Activated T-cell treated with anti-CD3 and anti-CD28 coated beads for 24 hours (primary cell): ENCODE measurements at places on chromosomes 7 and 10.

DNA sequence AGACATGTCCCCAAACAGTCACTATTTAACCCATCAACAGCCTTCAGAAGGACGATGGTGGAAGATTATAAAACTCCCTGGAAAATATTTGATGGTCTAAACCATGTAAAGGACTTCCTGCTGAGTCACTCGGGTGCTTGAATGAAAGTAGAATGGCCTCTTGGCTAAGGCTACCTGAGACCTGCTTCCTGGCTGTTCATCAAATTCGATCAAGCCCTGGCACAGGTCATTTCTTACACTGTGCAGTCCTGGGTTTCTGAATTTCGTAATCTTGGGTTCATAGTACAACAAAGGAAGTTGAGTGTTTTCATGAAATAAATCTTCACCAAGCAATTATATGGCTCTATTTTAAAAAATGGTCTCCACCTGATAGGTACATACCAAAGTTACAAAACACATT, 260.3 kb upstream of the RNF32 start:
- DNase-seq = no peak

DNA sequence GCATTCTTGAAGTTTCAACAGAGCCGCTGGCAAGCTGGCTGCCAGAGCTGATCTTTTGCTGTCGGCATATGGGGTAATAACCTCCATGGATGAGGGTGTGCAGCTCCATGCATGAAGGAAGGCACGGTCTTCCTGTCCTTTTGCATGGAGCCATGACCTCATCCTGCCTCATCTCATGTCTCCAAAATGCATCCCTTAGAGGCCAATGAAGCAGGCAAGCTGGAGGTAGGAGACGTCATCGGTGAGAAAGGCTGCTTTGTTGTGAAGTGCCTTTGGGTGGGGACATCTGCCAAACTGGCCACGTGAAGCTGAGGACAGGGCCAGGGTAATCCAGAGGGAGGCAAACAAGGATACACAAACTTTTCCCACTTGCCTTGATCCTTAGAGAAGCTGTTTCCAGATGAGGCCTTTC, 161.5 kb upstream of the TBX20 start:
- DNase-seq = no peak

DNA sequence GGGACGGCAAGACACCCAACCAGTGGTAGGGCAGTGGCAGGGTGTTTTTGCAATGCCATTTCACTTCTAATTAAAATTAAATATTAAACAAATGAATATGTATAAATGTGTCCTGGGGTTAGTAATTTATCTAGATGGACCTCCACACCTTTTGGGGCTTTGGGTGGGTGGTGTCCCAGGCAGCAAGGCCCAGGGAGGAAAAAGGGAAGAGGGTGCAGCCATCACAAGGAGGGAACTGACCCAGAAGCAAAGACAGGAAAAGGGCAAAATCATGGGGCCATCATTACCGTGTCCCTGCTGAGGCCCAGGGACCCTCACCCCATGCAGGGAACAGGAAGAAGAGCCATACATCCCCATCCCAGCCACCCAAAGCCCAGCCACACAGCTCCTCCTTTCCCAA, 204.6 kb downstream of the GRID1 start:
- DNase-seq = no peak

DNA sequence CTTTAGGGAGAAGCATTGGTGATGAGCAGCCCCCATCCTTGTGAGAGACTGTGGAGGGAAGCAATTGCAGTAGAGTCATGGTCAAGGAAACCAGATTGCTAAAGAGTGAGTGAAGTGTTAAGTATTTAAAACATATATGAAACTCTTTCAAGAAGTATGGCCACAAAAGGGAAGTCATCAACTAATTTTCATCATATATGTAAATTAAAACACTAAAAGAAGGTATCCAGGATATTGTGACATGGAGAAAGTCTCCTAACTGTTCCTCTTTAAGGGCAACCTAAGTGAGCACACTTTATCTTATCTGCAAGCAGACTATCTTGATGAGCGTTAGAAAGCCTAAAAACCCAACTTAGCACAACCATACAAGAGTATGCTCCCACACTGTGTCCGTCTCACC, 69.7 kb downstream of the CD36 start:
- DNase-seq = no peak

DNA sequence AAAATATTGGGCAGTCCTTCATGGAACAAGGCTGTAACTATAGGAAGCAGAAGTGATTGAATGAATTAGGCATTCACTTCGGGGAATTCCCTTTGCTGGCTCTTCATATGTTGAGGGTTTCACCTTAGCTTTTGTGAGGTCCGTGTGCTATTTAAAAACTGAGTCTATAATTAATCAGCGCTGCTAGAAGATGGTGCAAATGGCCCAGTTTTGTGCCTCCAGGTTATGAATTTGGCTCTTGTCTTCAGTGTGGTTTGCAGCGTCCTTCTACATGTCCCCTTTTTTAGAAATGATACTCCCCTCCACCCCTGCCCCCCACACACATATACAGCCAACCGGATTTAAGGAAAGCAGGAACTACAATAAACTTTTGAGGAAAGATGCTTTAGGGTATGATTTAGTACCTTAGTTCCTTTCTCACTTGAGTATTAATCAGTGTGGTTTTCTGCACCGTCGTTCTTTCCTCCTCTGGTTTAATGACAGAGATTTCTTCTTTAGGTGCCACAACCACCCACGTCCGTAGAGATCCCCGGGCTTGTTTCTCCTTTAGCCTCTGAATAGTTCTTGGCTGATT, 110.6 kb upstream of the SAMD8 start:
- no peak for DNase-seq

DNA sequence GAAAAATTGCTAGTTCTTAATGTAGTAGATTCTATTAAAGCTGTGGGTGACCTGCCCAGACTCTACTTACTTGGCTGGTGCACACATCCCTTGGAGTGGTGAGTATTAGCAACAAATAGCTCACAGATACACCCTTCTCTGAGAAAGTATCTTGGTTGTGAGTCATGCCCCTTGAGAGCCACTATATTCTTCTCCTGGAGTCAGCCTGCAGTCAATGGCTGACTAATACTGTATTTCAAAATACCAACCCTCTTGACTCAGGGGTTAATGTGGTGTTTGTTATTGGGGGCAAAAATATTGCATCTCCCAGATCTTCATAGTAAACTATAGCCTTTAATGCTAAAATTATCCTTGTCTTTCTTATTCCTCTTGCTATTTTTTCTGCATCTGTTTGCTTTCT, 354.9 kb downstream of the BMPER start:
- DNase-seq = no peak

DNA sequence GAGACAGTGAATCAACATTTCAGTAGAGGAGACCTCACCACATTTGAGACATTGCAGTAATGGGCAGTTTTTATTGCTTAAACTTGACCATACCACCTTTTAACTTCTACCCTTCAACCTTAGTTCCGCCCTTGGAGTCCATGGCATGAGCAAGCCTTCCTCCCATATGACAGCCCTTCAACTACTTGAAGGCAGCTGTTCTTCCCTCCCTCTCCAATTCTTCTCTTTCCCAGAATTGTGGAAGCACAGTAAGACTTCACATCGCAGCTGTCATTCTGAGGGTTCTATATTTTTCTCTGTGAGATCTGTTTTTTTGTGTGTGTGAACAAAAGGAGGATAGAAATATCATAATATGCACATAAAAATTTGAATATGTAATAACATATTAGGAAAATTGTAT, 2.2 kb upstream of the TSPAN12 start:
- DNase-seq = no peak

DNA sequence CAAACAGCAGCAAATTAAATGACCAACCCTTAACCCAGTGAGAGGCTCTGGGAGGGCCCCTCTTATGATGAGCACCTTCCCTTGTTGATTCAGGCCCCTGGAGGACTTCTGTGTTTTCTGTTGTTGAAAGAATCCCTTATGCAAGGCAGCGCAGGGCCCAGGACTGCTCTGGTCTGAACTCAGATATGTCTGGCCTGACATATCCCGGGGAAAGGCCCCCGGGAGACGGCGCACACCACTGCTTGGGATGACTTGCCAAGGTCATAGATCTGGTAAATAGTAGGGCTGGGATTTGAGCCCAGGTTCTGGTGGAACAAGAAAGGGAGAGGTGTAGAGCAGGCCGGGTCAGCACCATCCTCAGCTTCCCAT, 124.0 kb downstream of the AOAH start:
- DNase-seq = no peak

DNA sequence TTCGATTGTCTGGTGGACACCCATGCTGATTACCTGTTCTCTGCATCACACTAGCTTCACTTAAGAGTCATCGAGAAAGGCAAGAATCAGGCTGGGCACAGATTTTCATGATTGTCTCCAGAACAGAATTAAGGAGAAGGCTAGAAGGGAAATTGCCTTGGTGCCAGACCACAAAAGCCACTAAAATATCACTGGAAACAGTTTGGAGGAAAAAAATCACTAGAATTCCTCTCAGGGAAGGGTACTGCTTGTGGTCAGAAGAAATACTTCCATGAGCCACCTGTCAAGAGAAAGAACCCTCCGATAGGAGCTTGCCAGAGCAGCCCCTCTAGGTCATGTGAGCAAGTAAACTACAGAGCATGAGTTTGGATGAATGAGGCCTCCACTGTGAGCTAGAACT, 269.3 kb upstream of the TEX47 start:
- DNase-seq = no peak

DNA sequence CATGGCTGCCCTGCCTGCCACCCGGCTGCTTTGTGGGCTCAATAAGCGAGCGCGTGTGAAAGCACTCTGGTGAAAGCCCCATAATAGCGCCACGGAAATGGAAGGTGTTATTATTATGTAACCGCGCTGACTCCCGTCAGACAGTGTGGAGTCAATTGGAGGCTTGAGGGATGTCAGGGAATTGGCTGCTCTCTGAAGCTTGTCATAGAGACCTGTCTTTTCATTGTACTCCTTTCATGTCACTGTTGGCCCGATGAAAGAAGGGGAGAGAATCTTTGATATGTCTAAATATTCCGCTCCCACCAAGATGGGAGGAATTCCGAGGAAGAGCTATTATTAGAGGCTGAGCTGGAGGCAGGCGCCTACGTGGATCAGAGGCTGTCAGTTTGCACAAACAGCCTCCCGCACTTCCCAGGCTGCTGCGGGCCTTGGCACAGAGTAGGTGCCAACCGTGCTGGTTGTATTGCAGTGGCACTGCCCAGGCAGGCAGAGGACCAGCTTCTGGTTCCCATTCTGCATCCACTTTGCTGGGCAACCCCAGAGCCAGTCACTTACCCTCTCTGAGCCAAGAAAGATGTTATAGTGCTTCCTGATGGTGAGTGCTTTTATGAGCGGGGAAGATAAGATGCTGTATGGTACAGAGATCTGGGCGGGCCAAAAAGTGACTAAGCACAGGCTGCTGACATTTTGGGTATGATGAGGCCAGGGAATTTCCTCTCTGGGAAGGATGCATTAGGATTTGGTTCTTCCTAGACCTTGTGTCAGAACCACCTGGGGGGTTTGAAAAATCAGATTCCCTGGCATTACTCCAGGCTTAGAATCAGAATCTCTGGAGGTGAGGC, 151.4 kb downstream of the RPS24 start:
- no peak for DNase-seq
